NCI-H2029 treated with DMSO at 0.1 percent for 48 hours (cell line): ENCODE measurements at places on chromosomes 5 and 9.

DNA sequence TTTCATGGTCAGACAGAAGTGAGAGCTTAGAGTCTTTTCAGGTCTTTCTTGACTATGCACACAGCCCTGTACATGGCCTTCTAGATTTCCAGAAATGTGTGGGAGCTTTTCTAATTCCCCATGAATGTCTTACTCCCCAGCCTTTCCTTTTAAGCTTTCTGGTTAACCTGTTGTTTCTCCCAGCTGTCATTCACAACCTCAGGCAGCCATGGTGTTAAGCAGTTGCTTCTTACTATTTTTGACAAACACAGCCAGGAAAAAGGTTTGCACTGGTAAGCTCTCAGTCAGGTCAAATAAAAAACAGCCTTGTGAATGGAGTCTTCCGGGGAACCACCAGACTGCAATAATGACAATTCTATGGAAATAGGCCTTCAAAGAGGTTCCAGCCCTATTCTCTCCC is 84.9 kb downstream of the MTREX start:
- no peak for DNase-seq

DNA sequence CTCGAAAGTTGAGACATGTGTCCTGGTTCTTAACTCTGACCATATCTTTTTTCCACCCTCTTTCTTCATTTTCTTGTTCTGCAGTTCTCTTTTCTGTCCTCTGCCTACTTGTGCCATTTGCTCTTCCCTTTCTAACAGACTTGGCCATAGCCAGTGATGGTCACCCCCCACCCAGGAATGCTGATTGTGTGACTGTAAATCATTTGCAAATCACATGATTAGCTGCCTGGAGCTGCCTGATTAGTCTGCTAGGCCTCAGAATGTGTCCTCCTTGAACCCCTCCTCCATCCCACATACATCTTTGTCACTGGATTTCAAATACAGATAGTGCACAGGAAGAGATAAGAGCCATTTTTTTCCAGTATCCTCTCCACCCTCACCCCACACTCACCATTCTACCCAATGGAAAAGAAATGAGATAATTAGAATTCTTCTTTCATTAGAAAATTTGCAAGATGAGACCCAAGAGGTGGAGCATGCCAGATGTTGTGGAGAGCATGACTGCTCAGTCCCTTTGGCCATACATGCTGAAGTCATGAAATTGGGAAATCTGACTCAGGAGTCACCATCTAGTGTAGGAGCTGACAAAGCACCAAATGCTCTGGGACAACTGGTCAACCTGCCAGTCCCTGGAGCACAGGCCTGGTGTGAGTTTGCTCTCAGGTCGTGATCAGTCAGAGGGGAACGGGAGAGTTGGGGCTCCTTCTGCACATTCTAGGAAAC is 538.2 kb downstream of the CCDC171 start:
- no peak for DNase-seq

GRCh38 chr9:109107402-109108240 is 12.1 kb downstream of the TMEM245 start:
- peak; percentile 56 for DNase-seq

DNA sequence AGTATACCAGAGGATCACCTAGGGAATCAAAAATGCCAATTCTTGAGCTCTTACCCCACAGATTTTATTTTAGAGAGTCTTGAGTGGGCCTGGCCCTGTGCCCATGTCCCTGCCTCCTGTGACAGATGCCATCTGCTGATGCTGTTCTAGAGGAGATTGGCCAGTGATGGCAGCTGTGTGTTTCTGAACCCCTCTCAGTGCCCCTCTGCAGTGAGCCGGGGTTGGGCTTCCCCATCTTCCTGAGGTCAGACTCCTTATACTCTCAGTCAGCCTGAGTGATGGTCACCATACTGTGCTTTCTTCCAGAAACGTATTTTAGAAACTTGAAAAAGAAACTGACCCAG is 6.1 kb downstream of the PTCD2 start:
- no peak for DNase-seq

DNA sequence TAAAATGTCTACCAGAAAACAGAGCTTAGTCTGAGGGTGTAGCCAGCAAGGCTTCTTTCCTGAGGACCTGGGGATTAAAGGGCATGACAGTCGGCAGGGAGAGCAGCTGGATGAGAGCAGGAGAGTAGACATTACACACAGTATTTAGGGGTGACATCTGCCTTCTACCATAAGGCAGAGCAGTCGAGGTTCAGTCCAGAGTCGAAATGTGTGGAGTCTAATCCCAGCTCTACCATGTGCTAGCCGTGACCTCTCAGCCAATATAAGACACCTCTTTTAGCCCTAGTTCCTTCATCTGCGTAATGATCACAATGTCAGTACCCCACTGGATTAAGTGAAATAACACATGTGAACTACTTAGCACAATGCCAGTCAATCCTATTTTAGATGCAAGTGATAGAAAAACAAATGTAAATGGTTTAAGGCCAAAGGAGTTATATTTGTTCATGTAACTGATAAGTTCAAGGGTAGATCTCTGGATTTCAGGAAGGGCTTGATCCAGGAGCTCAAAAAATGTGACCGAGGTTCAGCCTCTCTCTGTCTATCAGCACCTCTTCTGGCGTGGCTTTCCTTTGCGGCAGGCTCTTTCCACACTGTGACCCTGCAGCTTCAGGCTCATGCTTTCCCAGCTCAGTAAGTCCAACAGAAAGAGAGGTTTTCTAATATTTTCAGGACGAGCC is 16.2 kb upstream of the CPLX2 start:
- DNase-seq, result no peak

- no peak for DNase-seq
Observed at GRCh38 chr5:109412981-109413402, 3.2 kb upstream of the PJA2 start.

DNA sequence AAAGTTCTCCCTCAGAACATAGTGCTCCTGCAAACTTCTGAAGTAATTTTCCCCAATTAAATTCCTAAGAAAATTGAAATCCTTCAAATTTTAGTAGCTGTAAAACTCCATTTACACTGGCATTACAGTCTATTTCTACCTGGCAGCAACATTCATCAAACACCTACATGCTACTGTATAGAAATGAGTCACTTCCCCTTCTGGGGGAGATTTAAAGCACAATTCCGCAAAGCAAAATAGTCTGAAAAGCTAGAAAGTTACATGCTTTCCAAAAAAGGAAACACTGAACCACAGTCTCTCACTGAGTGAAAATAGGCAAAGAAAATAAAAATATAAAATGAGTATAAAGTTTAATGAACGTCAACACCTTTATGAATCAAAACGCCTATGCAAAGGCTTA is 43.3 kb downstream of the MCTP1 start:
- no peak for DNase-seq

- DNase-seq, result no peak
Observed at GRCh38 chr9:27086818-27087680, 22.0 kb upstream of the TEK start.

DNA sequence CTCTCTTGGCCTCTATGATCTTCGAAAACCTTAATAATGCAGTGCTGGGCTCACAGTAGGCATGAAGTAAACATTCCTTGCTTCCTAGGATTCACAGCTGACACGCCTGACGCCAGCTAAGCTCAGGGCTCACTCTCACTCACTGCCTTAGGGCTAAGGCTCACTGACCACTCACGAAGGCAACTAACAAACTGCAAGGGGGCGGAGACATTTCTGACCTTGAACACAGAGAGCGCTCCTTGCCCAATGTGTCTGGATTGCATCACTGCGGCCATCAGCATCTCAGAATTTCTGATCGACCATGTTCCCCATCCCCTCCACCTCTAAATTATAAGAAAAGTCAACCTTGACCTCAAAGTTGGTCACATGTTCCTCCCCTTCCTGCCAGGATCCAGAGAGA is 372.6 kb downstream of the EBF1 start:
- no peak for DNase-seq

- DNase-seq, result peak; percentile 30
Observed at GRCh38 chr5:34998058-34998789, 49.5 kb downstream of the AGXT2 start.

- DNase-seq, result no peak
Observed at GRCh38 chr5:56587381-56588130, 227.8 kb upstream of the MAP3K1 start.

DNA sequence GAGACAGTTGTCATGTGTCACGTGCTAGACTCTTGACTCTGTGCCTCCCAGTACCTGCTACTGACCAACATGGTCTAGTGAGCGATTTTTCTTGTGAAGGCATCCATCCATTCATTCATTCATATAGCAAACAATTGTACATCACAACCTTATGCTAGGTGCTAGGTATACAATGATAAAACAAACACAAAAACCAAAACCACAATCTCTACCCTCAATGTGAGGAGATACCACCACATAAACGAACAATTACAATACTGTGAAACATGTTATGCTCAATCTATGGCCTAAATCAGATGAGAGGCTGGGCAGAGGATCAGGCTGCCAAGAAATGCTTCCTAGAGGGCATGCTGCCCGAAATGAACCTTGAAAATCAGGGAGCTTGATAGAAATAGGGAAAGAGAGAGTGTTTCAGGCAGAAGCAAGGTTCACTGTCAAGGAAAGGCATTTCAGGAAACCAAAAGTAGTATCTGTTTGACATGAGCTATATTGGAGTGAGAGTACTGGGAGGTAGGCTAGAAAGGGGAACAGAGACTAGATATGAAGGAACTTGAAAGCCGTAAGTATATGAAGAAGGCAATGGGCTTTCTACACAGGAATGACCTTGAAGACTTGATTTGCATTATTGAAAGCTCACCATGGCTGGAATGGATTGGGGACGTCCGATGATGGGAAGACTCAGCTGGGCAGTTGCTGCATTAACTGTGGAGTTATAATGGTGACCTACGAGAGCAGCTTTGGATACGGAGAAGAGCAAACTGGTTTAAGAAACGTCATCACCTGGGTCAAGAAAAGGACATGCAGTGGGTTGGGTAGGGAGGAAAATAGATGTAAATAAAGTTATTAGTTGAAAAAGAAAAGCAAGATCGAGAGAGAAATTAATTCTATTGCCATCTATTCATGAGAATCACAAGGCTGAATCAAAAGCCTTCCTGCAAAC is 90.1 kb downstream of the THBS4 start:
- no peak for DNase-seq

DNA sequence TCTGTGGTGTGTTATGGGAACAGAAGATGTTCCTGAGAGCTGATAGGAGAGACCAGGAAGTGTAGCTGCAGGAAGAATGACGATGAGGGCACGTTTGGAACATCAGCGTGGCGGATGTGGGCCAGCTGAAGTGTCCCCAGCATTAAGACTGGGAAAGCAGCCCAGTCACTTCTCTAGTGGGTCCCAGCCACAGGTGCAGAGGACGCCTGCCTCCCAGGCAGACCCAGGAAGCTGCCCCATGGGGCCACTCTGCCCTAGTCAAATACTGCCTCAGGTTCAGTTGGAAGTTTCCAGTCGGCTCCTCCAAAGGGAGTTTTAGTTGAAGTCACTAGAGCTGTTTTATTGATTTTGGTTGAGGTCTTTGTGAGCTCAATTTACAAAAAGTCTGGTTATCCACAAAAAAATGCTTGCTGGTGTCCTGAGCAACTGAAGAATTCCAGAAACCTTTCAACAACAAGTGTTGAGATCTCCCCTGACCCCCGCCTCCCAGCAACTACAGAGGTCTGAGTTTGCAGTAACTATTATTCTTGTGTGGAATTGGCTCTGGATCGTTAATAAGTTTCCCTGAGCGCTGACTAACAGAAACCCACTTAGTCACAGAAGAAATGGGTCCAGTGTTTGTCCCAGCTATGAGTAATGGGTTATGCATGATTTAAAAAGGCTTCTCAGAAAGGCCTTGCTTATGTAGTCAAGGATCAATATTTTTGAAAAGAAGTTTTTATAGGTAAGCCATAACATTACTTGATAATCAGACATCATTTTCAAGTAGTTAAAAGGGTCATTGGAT is 294.1 kb downstream of the FANCC start:
- peak; percentile 81 for DNase-seq

- no peak for DNase-seq
Observed at GRCh38 chr9:32742296-32742695, 41.0 kb upstream of the TMEM215 start.

DNA sequence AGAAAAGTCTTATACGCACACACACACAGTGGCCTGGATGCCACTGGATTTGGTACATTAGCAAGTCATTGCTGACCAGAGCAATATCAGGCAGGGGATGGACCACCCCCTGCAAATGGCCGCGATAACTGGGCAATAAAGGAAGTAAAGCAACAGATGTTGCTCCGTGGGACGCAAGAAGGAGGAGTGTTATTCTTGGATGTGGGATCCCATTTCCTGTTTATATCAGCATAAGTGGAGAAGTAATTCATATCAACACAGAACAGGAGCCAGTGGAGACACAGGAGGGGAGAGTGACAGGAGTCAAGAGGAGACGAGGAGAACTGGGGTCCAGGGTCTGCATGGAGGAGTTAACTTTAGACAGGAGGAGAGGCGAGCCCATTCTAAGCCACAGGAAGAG is 18.4 kb downstream of the RUFY1 start:
- no peak for DNase-seq

DNA sequence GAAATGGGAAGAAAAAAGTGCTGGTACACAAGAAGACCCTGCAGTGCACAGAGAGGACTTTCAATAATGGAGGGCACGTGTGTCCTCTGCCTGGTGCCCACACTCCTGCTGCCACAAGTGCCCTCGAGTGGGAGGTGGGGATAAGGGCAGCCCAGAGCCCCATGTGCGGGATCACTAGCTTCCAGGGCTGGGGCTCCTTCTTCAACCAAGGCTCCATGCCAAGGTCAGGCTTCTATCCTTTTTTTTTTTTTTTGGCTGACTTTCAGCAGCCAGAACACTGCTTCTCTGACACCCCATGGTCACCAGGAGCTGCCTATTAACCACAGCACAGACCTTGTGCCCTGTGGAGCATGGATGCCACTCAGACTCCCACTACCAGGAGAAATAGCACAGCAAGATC is 7.5 kb downstream of the ACSL6 start:
- no peak for DNase-seq

DNA sequence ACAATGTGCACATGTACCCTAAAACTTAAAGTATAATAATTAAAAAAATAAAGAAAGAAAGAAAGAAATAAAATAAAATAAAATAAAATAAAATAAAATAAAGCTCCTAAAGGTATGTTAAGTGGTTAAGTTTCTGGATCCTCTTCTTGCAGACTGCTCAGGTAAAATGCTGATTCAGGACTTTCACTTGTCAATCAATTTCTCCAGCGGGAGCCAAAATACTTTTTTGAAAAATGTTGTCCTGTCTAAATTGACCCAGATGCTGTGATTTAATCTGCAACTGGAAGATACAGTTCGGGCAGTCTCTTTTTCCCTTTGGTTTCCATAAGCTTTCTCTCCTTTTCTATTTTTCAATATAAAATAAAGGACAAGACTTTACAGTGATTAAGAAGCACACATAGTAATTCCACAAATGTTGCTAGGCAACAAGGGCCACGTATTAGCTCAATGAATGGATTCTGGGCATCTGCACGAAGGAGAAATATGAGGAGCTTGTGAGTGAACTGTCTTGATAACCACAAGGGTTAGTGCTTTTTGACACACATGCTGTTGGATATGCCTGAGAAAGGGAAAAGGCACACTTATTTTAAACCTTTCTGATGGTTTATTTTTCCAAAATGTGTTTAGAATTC is 38.6 kb downstream of the HTR4 start:
- DNase-seq, result no peak

DNA sequence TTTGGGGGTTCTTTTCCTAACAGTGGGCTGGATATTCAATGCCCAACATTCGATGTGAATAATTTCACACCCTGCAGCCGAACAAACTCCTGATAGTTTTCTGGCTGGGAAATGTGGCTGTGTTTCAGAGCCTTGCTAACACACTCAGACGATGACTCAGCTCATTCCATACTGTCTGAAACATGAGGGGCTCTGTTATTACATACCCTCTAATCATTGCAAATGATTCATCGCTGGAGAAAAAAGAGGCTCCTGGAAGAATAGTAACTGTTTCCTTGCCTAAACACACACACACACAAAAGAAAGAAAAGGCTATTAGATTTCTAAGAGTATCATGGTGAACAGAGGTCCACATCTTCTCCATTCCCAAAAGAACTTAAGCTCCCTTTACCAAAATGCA is 75.8 kb downstream of the OXCT1 start:
- no peak for DNase-seq
